ENCODE measurements at places on chromosomes 5 and 9. TPM values are rescaled to one million over a fixed set of nuclear protein-coding genes. Genes with fewer than 3 reads are reported as not detected.

The SPATA24 gene
- 3.7 TPM for total RNA-seq

The ARL14EPL gene
- total RNA-seq: not detected

The TXNDC8 gene
- not detected for total RNA-seq

The ST8SIA4 gene
- total RNA-seq: 1.4 TPM

- no peak for ATAC-seq
Measured at GRCh38 chr5:59864718-59865117, 28.8 kb downstream of the PDE4D start.

DNA sequence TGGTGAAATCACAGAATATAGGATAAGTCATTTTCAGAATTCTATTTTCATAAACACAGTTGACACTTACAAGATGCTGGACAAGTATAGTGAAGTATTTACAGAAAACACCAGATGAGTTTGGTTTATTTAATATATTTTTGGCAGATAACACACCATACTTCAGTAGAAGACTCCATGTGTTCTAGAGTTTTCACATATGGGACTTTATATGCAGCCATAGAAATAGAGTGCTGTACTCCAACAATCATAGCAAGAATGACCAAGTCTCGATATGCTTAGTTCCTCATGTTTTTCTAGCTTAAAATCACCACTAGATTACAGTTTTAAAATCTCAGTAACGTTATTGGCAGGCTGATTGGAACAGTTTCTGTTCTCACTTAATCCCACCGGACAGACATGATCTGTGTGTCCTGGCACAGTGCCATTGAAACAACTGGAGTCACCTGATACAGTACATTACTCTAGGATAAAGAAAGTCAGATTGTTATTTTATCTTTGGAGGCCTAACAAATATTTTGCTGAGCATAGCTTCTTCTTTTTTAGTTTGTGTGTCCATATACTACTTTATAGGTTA, 45.8 kb upstream of the ERBIN start:
- no peak for ATAC-seq

DNA sequence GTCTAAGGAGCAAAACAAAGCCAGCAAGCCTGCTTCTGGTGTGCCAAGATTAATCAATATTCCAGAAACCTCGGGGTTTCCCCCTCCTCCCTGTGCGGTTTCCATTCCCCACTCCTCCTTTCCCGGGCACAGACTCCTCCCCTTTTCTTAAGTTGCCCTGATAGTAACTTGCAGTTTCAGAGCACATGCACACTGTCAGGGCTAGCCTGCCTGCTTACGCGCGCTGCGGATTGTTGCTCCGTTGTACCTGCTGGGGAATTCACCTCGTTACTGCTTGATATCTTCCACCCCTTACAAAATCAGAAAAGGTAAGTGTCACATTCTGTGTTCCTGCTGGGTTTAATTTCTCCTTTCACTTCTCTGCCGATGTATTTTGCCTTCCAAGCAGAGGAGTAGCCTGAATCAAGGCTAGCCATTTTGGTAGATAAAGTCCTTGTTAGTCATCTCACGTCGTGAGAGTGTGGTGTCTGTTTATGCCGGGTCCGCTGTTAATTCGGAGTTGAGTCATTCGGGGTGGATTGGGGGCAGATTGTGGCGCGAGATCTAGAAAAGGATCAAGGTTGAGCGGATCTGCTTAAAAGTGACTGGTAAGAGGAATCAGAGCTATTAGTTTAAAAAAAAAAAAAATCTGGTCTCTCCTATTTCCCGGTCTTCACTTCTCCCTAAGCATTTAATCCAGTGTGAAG, at the start of gene SLC1A3:
TSS of gene SLC1A3 (plus strand) at position 179 of the 686 bp plus-strand sequence. CDS start 1,818 bp downstream, outside the sequence.
- ATAC-seq: peak; percentile 90

DNA sequence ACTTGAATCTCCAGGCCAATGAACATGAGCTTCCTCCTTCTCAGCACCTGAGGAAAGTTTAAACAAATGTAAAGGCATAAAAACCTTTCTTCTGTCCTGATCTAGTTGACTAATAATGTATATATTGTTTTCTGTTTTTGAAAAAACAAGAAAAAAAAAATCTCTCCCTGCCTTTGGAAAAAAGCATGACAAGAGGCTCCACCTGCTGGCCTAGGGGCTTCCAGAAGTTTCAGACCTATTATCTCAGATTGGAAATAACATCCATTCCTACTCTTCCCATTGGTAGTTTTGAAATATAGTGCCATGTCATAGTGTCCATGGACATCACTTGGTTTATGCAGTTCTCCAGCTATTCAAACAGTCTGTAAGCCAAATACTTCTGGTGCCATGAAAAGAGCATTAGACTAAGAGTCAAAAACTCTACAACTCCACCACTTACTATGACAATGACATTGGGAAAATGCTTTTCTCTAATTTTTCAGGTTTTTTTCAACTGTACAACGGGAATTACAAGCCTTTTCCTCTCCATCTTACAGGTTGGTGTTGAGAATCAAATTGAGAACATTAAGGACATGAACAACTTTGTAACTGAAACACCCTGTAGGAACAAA, 409.6 kb upstream of the MPDZ start:
- ATAC-seq: no peak

DNA sequence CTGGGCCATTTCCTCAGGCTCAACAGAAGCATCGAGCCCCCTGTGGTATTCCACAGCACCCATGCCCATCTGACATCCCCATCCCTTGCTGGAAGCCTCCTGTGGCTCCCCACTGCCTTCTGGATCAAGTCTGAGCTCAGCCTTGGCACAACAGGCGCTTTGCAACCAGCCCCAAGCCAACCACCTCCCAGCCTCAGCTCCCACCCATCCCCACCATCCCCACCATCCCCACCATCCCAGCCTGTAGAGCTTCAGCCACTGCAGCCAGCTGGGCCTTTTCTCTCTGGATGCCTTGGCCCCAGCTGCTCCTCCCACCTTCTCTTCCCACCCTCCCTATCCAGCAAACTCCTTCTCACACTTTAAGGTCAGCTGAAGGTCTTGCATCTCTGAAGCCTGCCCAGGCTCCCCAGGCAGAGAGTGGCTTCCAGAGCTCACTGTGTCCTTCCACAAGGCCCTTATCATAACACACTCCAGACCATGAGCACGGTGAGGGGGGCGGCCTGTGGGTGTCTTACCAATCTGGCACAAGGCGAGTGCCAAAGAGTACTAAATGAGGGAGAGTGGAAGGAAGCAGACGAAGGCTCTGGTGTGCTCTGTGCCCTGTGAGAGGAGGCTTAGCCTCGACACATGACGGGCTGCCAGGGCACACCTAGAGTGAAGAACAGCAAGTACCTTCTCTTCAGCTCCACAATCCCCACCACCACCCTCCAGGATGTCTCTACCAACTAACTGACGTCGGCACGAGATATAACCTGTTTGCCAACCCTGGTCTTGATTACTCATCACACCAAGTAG, 6.5 kb downstream of the HIGD2A start:
- no peak for ATAC-seq

- no peak for ATAC-seq
Measured at GRCh38 chr9:136552117-136552703, 6.4 kb upstream of the NOTCH1 start.
